ENCODE measurements at places on chromosomes 3 and 15.

DNA sequence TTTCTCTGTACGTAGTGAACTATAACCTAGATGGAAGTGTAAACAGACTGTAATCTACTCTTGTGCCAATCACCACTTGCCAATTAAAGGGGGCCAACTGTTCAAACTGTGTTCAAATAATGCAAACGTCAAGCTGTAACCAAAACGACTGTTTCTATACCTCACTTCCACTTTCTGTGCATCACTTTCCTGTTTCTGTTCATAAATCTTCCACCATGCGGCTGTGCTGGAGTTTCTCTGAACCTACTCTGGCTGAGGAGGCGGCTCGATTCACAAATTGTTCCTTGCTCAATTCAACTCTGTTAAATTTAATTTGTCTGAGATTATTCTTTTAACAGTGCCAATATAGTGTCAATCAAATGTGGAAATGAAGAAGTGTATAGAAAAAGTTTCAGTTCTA lies 206.7 kb upstream of the TBC1D5 start:
- no peak for DNase-seq

GRCh38 chr15:62456011-62456920 lies 291.2 kb upstream of the C2CD4B start:
- no peak for DNase-seq

DNA sequence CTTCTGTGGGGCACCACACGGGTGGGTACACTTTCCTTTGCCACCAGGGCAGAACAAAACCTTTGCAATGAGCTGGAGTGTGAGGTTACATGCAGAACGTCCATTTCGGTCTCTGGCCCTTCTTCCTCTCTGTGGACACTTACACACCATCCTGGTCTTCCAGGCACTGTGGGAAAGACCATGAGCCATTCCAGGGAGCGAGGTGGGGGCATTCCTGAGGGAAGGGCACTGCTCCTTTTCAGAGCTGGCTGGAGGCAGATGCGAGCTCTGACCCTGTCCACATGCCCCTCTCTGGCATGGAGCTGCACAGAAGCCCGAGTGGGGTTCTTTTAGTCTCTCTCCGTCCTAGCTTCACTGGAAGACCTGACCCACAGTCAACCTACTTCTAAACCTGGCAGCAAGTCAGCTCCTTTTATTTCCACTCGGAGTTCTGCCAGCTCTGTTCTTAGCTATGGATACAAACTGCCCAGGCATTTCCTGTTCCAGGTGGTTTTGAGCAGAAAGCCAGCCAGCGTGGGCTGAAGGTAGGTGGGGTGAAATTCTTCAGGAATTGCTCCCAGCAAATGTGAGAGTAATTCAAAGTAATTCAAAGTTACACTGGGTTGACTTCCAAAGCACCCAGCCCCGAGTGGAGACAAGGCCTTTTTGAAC lies 281.4 kb downstream of the ADAMTS17 start:
- DNase-seq, result no peak

GRCh38 chr15:71599418-71600151 lies 210.8 kb upstream of the NR2E3 start:
- DNase-seq, result no peak

GRCh38 chr15:98071786-98072185 lies 111.3 kb downstream of the ARRDC4 start:
- no peak for DNase-seq

GRCh38 chr3:120177151-120177550 lies 82.9 kb upstream of the GSK3B start:
- no peak for DNase-seq

GRCh38 chr3:145457825-145458552 lies 703.0 kb downstream of the PLOD2 start:
- no peak for DNase-seq

Measured in stimulated activated CD4-positive, alpha-beta T cell treated with anti-CD3 and anti-CD28 coated beads, TNF-alpha, amount 100 ng/mL, for 1 hour (primary cell).